ENCODE measurements at places on chromosomes 16 and 17. TPM values are rescaled to one million over a fixed set of nuclear protein-coding genes. Genes with fewer than 3 reads are reported as not detected.

- no peak for DNase-seq
- H3K4me1 ChIP-seq, result peaks cover 75% of the 10 kb centered on the region
- H3K27ac ChIP-seq, result peak overlapping the region; percentile 38
- no peak overlapping the region for H3K4me3 ChIP-seq
- peaks cover 41% of the 10 kb centered on the region for H3K36me3 ChIP-seq
- H3K27me3 ChIP-seq, result no peaks in the 10 kb centered on the region
Observed at GRCh38 chr17:50175035-50175807, 9.4 kb downstream of the SGCA start.

- peaks cover 19% of the 10 kb centered on the region for H3K27me3 ChIP-seq
- DNase-seq, result peak; percentile 92
- peak overlapping the region; percentile 92 for H3K27ac ChIP-seq
- H3K36me3 ChIP-seq, result peaks cover 7% of the 10 kb centered on the region
Observed at GRCh38 chr17:17723354-17724261, 42.4 kb downstream of the RAI1 start.

DNA sequence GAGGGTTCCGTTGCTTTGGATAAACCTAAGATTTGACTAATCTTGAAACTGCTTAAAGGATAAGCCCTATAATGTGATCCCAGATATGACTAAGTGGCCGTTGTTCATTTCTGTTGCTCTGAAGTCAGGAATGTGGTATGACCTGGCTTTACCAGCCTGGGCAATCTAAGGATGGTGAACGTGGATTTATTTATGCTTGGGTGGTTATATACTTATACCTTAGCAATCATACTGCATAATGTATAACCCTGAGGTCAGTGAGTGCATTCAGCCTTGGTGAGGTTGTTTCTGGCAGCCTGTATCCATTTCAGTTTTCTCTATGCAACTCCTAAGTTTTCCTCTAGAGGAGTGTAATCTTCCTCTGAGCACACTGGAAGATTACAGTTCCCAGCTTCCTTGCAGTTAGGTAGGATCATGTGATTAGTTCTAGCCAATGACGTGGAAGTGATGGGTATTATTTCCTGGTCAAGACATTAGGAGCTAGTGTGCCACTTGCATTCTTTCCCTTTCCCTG lies 41.9 kb downstream of the FTO start:
- no peaks in the 10 kb centered on the region for H3K36me3 ChIP-seq
- H3K27ac ChIP-seq, result no peak overlapping the region
- no peak for DNase-seq
- peaks cover 2% of the 10 kb centered on the region for H3K4me1 ChIP-seq

DNA sequence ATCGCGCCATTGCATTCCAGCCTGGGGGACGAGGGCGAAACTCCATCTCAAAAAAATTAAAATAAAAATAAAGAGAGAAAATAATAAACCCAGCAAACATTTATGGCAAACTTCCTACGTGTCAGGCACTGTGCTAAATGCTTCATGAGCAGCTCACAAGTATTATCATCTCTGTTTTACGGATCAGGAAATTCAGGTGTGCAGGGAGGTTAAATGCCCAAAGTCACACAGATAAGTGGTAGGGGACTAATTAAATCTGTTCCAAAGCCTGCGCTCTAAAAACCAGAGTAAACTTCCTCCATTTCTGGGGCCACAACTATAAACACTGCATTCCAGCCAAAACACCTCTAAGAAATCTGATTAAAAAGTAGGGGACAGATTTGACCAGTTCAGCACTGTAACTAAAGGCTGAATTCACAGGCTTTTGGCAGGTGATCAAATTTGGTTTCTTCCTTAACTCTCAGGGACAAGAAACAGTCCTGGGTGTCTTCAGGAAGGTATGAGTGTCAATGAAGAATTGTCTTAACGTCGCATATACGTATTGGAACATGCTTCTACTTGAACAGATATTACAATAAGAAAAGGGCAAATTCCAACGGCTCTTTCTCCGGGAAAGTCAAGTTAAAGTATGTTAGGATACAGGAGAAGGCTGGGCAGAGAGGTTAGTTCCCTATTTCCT lies 996 bp downstream of the STRADA start:
- peak; percentile 38 for DNase-seq
- H3K36me3 ChIP-seq, result no peaks in the 10 kb centered on the region
- H3K4me3 ChIP-seq, result peak overlapping the region; percentile 85
- H3K27me3 ChIP-seq, result no peaks in the 10 kb centered on the region

GRCh38 chr16:53041320-53042051 lies 11.2 kb downstream of the CHD9NB start:
- H3K36me3 ChIP-seq, result no peaks in the 10 kb centered on the region
- peaks cover 36% of the 10 kb centered on the region for H3K4me1 ChIP-seq
- DNase-seq, result peak; percentile 98
- H3K27ac ChIP-seq, result peak overlapping the region; percentile 94
- no peaks in the 10 kb centered on the region for H3K27me3 ChIP-seq

DNA sequence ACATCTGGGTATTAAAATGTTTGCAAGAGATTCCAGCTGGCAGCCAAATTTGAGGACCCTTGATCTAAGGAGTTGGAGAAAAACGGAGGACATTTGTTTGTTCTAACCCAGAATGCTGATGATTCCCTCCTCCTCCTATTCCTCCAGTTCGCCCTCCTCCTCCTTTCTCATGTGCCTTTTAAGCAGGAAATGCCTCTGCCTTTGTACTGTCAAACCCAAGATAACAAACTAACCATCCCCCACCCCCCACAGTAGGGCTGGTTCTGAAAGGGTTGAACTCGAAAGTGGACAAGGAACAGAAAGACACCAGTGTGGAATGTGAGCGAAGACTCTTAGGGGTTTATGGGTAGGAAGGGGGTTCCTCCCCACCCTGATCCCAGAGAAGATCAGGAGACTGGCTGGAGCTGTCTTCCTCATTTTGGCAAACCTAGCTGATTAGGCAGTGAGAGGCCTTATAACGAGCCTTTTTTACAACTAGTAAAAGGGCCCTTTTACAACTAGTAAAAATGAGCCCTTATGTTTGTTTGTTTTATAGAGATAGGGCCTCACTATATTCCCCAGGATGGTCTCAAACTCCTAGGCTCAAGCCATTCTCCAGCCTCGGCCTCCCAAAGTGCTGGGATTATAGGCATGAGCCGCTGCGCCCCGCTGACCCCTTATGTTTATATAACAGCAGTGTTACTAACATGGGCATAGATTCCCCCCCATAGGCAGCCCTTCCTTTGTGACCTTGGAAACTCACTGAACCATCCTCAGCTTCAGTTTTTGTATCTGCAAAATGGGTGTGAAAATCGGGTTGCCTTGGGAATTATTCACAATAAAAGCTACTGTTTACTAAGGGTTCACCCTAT lies 975 bp downstream of the CHD9 start:
- peaks cover 10% of the 10 kb centered on the region for H3K36me3 ChIP-seq
- H3K27ac ChIP-seq, result peak overlapping the region; percentile 87
- peak overlapping the region; percentile 92 for H3K4me3 ChIP-seq
- H3K27me3 ChIP-seq, result no peaks in the 10 kb centered on the region

DNA sequence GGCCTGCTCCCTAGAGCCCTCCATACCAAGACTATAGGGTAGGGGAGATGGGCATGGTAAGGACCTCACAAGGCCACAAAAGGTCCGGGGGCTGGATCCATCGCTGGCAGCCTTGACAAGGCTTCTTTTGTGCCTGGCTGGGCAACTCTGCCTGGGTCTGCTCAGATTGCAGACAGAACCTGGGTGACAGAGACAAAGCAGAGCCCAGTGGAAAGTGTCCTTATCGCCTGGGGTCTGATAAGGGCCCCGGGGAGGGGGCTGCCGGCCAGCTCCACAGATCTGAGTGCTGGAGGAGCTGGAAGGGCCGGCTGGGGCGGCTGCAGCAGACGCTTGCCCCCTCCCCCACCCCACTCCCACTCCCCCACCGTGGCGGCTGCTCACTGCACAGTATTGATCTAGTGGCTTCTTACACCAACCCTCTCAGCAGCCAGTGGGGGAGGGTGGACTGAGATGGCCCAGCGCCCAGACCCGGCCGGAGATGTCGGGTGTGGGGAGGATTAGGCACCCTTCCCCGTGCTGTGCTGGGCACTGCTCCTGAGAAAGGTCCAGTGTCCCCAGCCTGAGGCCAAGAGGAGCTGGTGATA lies 7.2 kb downstream of the MMP15 start:
- H3K4me3 ChIP-seq, result no peak overlapping the region
- no peak overlapping the region for H3K27ac ChIP-seq
- DNase-seq, result no peak
- no peaks in the 10 kb centered on the region for H3K27me3 ChIP-seq

DNA sequence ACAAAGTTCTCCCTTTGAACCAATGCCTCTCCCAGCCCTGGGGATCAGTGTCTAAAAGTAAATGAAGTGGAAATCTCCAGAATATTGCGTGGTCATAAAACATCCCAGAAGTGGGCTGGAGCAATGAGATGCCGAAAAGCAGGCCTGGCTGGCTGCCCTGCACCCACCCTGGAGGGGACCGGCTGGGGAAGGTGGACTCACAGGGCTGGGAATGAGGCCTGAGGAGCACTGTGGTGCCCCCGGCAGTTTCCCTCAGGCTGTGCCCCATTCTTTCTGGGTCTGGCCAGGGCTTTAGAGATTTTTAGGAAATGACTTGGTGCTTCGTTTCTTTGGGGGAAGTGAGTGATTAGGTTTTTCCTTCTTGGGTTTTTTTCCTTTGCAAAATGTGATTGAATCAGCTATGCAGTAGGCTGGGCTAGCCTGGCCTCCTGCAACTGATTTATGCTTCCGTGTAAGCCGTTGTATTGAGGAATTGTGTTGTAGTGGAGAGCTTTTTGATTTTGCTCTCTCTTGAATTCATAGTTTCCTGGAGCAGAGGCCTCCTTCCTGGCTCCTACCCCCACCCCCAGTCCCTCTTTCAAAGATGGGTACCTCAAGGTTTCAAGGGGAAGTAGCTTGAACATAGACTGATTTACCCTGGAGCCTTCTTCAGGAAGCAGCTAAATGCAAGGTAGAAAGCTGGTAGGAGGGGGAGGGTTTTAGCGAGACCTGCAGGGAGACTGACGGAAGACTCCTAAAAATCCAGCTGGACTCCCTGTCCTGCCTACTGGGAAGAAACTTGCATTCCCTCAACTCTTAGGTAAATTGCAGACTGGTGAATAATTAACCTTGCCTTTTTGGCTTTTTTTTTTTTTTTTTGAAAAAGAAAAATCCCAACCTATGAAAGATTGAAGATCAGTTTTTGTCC lies 170.2 kb downstream of the RAB11FIP4 start:
- H3K27ac ChIP-seq, result peak overlapping the region; percentile 81
- DNase-seq, result peak; percentile 49
- peaks cover 17% of the 10 kb centered on the region for H3K27me3 ChIP-seq
- H3K4me1 ChIP-seq, result peaks cover 51% of the 10 kb centered on the region
- no peaks in the 10 kb centered on the region for H3K36me3 ChIP-seq
- H3K4me3 ChIP-seq, result peak overlapping the region; percentile 62

GRCh38 chr16:85240982-85241924 lies 129.0 kb upstream of the CIBAR2 start:
- DNase-seq, result no peak
- peaks cover 32% of the 10 kb centered on the region for H3K4me1 ChIP-seq
- H3K4me3 ChIP-seq, result no peak overlapping the region
- no peak overlapping the region for H3K27ac ChIP-seq
- H3K27me3 ChIP-seq, result no peaks in the 10 kb centered on the region

CSH1 gene
- polyA plus RNA-seq, result 10.5 TPM

GLTPD2 gene
- polyA plus RNA-seq, result 0.84 TPM

FAM234A gene
- polyA plus RNA-seq, result 47.0 TPM

TSC2 gene
- polyA plus RNA-seq, result 101 TPM

NXPH3 gene
- 2.0 TPM for polyA plus RNA-seq

All from muscle of leg (tissue), 16 donors.